ENCODE measurements at places on chromosomes 7 and 10. TPM values are rescaled to one million over a fixed set of nuclear protein-coding genes. Genes with fewer than 3 reads are reported as not detected.

- no peak for DNase-seq
- H3K27me3 ChIP-seq = no peaks in the 10 kb centered on the region
- no peaks in the 10 kb centered on the region for H3K4me1 ChIP-seq
- H3K36me3 ChIP-seq = no peaks in the 10 kb centered on the region
Measured at GRCh38 chr7:69232445-69233376, 365.6 kb upstream of the AUTS2 start.

DNA sequence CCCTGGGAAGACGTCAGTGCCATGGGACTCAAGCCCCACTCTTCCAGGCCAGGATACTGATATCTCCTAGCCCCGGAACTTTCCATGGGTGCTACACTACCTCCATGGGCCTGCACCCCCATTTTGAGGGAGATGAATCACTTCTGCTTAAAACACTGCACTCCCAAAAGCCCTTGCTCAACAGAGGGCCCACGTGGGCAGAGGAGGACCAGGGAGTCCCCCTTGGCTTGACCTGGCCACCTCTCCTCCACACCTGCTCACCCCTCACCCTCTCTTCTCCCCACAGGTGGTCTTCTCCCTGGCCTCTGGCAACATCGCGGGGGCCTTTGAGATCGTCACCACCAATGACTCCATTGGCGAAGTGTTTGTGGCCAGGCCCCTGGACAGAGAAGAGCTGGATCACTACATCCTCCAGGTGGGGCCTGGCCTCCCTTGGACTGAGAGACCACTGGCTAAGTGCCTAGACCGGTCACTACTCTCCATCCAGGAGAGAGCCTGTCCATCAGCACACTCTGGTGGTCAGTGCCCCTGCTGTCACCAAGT is 19.9 kb upstream of the C10orf105 start:
- H3K36me3 ChIP-seq = no peaks in the 10 kb centered on the region
- no peak for DNase-seq
- H3K4me3 ChIP-seq = no peak overlapping the region
- peaks cover 54% of the 10 kb centered on the region for H3K4me1 ChIP-seq
- no peak overlapping the region for H3K27ac ChIP-seq
- no peaks in the 10 kb centered on the region for H3K27me3 ChIP-seq

DNA sequence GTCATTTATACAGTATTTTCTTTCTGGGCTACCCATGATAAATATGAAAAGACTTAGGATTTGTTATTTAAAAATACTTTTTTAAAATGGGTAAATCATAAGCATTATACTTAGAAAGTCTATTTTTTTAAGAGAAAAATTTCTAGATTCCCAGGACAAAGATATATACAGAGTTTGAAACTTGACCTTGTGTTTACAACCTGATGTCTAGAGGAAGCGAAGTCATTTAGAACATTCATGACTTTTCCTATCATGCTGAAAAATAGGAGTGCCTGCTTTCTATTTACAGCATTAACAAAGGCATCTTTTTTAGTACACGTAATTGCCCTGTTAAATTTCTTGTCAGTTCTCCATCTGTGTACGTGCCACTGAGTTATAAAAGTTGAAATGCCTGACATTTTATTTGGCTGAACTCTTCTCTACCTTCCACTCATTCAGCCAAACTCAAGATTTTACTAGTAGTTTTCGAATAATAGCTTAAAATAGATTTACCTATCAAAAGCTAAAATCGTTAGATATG is 23.0 kb downstream of the GNAT3 start:
- no peaks in the 10 kb centered on the region for H3K4me1 ChIP-seq
- H3K27ac ChIP-seq = no peak overlapping the region
- DNase-seq = no peak
- H3K36me3 ChIP-seq = no peaks in the 10 kb centered on the region
- no peaks in the 10 kb centered on the region for H3K27me3 ChIP-seq

DNA sequence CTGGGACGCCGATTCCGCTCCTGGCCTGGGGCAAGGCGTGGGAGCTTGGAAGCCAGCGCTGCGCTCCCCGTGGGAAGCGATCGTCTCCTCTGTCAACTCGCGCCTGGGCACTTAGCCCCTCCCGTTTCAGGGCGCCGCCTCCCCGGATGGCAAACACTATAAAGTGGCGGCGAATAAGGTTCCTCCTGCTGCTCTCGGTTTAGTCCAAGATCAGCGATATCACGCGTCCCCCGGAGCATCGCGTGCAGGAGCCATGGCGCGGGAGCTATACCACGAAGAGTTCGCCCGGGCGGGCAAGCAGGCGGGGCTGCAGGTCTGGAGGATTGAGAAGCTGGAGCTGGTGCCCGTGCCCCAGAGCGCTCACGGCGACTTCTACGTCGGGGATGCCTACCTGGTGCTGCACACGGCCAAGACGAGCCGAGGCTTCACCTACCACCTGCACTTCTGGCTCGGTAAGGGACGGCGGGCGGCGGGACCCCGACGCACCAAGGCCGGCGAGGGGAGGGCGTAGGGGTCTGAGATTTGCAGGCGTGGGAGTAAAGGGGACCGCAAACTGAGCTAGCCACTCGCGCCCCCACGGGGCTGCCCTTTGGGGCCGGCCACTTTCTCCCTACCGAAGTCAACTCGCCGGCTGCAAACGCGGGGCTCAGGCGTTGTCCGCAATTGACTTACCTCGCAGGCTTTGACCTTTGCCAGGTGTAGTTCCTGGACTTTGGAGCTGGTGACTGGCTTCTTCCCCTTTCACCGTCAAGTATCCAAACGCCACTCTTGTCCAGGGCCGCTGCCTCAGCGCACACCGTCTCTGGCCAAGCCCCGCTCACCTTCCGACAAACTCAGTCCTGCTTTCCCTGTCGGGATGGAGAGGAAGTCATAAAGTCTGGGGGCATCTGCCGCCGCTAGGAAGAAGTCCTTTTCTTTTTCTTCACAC is at the start of gene SCIN:
TSS of gene SCIN (plus strand) at position 187 of the 928 bp plus-strand sequence. CDS start at position 254, 67 bp downstream.
- peak; percentile 63 for DNase-seq
- peak within 1 kb of the TSS; percentile 71 for H3K27ac ChIP-seq
- H3K4me3 ChIP-seq = peak within 1 kb of the TSS; percentile 51

DNA sequence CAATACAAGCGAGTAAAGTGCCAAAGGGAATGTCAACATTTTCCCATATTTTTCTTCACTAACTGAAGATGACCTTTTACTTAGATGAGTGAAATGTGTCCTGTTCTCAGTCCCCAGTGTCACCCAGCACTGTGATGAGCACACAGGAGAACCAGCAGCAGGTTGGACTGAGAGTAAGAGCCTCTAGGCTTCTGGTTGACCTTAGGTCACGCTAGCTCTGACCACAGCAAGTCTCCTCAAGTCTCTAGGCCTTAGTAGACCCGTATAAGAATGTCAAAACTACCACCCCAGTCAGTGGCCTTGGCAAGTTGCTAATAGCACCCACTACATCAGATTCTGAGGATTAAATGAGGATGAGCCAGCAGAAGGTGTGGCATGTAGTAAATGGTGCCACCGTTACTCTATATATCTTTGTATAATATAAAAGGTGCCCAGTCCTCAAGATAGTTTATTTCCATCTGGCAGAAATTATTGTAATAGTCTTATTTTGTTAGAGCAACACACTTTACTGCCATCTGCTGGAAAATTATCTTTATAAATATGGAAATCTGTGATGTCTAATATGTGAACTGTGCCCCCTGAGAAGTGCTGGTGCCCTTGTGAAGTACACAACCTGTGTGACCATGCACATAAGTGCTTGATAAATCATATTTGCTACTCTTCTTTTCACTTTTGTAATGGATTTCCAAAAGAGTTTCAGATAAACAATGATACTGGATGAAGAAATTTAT is 75.7 kb downstream of the SPAG6 start:
- DNase-seq = no peak
- H3K4me1 ChIP-seq = no peaks in the 10 kb centered on the region
- no peak overlapping the region for H3K4me3 ChIP-seq
- no peaks in the 10 kb centered on the region for H3K27me3 ChIP-seq

- H3K4me1 ChIP-seq = no peaks in the 10 kb centered on the region
- no peaks in the 10 kb centered on the region for H3K36me3 ChIP-seq
- H3K27ac ChIP-seq = no peak overlapping the region
- H3K4me3 ChIP-seq = no peak overlapping the region
Measured at GRCh38 chr7:18610331-18610948, 114.9 kb downstream of the HDAC9 start.

DNA sequence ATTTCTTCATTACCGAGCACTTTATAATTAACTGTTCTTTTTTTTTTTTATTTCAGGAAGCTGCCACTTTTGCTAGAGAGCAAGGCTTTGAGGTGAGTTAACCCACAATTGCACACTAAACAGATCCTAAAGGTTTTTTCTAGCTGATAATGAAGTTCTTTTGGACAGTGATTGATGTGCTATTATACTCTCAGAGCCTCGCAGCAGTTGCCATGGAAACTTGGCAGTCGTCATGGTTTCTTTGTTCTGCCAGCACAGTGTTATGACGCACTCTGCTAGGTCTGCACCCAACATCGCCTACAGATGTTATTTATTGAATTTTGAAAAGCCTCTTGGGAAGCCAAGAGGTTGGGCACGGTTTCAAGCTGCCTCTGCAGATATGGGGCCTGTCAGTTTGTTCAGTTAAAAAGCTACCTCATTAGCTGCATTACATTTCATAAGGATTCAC is 237.2 kb upstream of the KAT6B start:
- no peak overlapping the region for H3K4me3 ChIP-seq
- peak; percentile 84 for DNase-seq
- no peaks in the 10 kb centered on the region for H3K36me3 ChIP-seq
- H3K27me3 ChIP-seq = no peaks in the 10 kb centered on the region

- no peaks in the 10 kb centered on the region for H3K27me3 ChIP-seq
- no peak overlapping the region for H3K4me3 ChIP-seq
- no peak for DNase-seq
- H3K36me3 ChIP-seq = no peaks in the 10 kb centered on the region
Measured at GRCh38 chr7:20577441-20578071, 37.9 kb upstream of the ABCB5 start.

DNA sequence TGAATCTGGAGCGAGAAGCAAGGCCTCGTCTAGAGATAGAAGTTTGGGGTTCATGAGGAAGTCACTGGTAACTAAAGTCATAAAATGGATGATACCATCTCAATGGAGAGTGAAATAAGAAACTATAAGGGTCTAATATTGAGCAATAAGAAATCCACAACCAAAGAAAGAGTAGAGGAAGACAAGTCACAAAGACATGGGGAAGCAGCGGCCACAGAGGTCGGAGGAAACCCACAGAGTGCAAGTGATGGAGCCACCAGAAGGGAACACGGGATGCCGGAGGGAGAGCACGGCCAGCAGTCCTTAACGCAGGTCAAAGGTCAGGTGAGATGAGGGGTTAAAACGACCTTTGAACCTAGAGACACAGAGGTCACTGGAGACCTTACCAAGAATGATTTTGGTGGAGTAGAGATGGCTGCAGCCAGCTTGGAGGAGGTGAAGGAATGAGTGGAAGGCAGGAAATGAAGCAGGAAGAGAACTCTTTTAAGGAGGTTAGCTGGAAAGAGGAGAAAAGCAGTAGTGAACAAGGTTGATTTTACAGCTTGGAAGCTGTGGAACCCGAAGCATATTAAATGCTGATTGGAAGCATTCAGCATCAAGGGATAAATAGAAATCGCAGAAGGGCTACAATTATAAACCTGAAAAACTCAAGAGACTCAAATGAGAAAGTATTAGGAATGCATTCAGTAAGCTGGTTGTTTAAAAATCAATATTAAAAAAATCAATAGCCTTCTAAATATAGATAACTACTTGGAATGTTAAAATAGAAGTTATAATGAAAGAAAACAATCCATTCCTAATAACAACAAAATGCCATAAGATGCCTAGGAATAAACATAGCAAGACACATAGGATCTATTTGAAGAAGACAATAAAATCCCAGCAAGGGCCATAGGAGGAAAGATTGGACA is 93.7 kb downstream of the SVOPL start:
- DNase-seq = no peak
- H3K4me3 ChIP-seq = no peak overlapping the region
- H3K4me1 ChIP-seq = no peaks in the 10 kb centered on the region
- H3K27ac ChIP-seq = no peak overlapping the region
- no peaks in the 10 kb centered on the region for H3K27me3 ChIP-seq

DNA sequence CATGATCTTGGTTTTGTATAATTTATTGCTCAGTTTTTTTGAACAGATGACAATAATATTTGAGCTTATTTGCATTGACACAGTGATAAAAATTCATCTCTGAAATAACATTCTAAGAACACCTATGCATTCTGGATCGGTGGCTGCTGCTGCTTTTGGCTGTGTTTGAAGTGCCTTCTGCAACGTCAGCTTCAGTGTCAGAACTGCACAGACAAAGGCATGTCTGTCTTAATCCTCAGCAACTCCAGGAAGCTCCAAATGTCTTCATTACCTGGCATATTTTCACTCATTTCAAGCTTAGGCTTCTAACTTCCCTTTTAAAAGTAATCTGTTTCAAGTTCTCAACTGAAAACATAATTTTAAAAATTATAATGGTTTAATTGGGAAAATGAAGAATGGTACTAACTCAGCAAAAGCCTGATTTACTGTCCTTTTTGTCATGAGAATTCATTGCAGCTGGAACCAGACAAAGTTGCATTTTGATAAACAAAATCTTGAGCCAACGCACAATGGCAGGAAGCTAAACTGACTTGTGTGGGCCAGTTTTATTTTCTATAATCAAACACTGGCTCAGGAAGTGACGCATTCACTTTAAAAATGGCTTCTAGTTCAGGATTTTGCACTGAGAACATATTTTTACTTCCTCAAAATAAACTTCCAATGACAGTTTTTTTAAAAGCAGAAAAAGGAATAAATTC is 38.7 kb downstream of the NPS start:
- H3K36me3 ChIP-seq = no peaks in the 10 kb centered on the region
- DNase-seq = no peak
- no peak overlapping the region for H3K27ac ChIP-seq
- H3K4me1 ChIP-seq = peaks cover 9% of the 10 kb centered on the region
- H3K27me3 ChIP-seq = no peaks in the 10 kb centered on the region

- peaks cover 45% of the 10 kb centered on the region for H3K4me1 ChIP-seq
- DNase-seq = no peak
- H3K4me3 ChIP-seq = no peak overlapping the region
Measured at GRCh38 chr7:55191161-55191925, 172.5 kb downstream of the EGFR start.

GRCh38 chr7:110591341-110591740 is 499.6 kb upstream of the LRRN3 start:
- no peaks in the 10 kb centered on the region for H3K4me1 ChIP-seq
- H3K4me3 ChIP-seq = no peak overlapping the region
- DNase-seq = no peak
- H3K27me3 ChIP-seq = no peaks in the 10 kb centered on the region
- H3K36me3 ChIP-seq = no peaks in the 10 kb centered on the region

HGF gene
- 9.0 TPM for total RNA-seq

GRCh38 chr7:136514776-136515175 is 353.7 kb upstream of the CHRM2 start:
- H3K27ac ChIP-seq = no peak overlapping the region
- no peak overlapping the region for H3K4me3 ChIP-seq
- H3K36me3 ChIP-seq = no peaks in the 10 kb centered on the region

GRCh38 chr7:75599244-75599781 is 107.2 kb downstream of the SPDYE5 start:
- H3K27me3 ChIP-seq = no peaks in the 10 kb centered on the region
- peaks cover 14% of the 10 kb centered on the region for H3K4me1 ChIP-seq
- DNase-seq = no peak
- H3K4me3 ChIP-seq = no peak overlapping the region
- no peaks in the 10 kb centered on the region for H3K36me3 ChIP-seq
- peak overlapping the region; percentile 54 for H3K27ac ChIP-seq

GRCh38 chr7:154649434-154649833 is 353.5 kb downstream of the PAXIP1 start:
- no peaks in the 10 kb centered on the region for H3K27me3 ChIP-seq
- H3K4me3 ChIP-seq = no peak overlapping the region
- H3K36me3 ChIP-seq = no peaks in the 10 kb centered on the region
- H3K4me1 ChIP-seq = no peaks in the 10 kb centered on the region
- DNase-seq = no peak
- no peak overlapping the region for H3K27ac ChIP-seq

VOPP1 gene
- 33.7 TPM for total RNA-seq

Data from upper lobe of left lung (tissue), 6 donors.